ENCODE measurements at places on chromosomes 2 and 18.

GRCh38 chr2:3282056-3282998, 95.3 kb downstream of the EIPR1 start:
- no peak for DNase-seq

- peak; percentile 47 for DNase-seq
These were observed 97.0 kb downstream of the RNF144A start for GRCh38 chr2:7014174-7014640.

DNA sequence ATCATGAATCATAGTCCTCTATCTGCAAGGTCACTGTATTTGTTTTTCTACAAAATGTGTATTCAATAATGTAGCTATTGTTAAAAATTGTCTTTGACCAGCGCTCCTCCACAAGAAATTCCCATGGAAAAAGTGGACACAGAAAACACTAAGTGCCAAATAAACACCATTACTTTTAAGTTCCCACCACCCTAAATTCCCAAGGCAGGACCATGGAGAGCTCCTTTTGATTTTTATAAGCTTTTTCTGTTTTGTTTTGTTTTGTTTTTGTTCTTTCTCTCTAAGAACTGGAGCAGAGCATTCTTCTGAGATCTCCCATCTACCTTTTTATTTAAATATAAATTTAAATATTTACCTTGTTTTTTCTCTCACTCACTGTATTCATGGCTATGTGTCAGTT, 44.5 kb downstream of the LRATD1 start:
- DNase-seq: no peak

DNA sequence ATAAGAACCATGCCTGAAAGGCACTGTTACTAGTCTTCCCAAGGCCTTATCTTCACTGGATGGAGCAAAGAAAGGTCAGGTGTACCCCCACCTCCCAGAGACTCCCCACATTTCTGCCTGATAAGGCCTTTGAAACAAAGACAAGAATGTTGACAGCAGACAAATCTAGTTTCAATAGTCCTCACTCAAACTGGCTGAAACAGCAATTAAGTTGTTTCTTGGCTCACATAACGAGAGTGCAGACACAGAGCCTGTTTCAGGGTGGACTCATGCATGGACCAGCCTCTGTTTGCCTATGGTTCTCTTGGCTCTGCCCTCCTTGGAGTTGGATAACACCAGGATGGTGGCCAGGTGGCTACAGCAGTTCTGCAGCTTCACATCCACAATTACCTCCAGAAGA, 7.5 kb upstream of the CFAP221 start:
- DNase-seq: no peak

DNA sequence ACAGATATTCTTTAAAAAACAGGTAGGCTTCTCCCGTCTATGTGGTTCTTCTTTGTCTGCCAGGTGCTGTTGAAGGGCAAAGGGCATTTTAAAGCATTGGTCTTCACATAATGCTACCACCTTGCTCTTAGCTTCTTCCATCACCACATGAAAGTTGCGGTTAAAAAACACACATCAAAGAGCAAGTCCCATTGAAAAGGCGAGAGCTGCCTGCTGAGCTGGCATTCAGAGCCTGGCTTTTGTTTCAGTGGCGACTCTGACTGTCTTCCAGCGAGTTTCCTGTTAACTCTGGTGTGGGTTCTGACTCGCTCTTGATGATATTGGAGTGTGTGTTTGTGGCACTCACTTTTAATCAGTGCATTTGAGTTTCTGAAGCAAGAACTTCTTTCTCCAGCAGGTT, 624.9 kb upstream of the FANCL start:
- DNase-seq: no peak

DNA sequence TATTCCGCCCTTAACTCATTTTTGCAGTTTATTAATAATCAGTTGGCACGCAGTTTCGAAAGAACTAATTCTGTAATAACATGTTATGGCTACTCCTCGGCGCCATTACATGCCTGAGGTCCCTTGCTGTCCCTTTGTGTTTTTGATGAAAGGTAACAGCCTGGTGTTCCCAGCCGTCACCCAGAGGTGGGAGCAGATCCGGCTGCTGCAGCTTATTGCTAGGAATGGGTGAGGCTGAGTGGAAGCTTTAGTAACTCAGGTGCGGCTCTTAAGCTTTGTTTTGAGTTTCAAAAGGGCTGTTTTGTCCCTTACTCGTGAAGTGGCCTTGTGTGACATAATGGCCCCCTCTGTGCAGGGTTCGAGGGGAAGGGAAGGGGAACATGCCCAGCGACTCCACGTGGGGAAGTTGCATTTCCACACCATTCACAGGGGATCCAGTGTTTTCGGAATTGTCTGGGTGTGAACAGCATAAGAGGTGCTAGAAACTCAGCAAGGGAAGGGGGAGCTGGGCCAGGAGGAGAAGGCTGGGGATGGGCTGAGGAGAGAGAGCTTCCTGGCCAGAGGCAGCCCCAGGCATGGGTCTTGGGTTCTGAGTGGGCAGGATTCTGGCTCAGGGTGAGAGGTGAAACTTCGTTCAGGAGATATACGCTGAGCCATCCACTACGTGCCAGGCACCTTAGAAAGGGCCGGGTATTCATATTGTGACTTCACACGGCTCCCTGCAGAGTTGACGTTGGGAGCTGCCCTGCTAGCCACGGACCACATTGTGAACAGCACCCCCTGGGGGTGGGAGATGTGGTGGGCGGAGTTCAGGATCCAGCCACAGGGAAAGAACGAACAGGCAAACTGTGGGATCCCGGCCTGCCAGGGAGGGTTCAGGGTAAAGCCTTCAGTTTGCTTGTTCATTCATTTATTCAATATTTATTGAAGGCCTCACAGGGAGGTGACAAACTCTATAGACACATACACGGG, 84.4 kb downstream of the TGOLN2 start:
- peak; percentile 25 for DNase-seq

DNA sequence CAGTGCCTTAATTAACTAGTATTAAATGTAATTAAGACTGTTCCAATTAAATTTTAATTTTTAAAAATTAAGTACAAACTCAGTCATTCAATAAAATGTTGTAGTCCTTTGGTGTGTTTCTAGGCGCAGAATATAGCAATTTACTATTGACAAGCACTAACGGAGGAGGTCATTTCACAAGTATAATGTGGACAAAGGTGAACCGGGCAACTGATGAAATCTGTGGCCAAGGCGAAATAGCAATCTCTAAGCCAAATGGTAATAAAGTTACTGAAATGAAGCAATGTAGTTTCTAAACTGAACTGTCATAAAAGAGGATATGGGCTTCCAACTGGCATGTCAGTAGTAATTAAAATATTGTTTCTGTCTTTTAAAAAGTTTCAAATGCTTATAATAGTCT, 27.5 kb downstream of the FIGN start:
- no peak for DNase-seq

- DNase-seq: no peak
These were observed 278.3 kb upstream of the LRATD1 start for GRCh38 chr2:14354231-14354630.

GRCh38 chr2:109128616-109129355, at the start of gene SH3RF3:
Gene SH3RF3, plus strand, starts transcription at chr2:109129205.
- peak; percentile 57 for DNase-seq

- DNase-seq: no peak
These were observed 116.0 kb upstream of the EPC2 start for GRCh38 chr2:148528356-148529064.

GRCh38 chr2:119713819-119714490, 35.0 kb downstream of the TMEM177 start:
- DNase-seq: no peak

- DNase-seq: no peak
These were observed 22.2 kb upstream of the CAB39 start for GRCh38 chr2:230690439-230690838.
